Aorta (tissue), 5 donors: ENCODE measurements at places on chromosomes 4 and X.

DNA sequence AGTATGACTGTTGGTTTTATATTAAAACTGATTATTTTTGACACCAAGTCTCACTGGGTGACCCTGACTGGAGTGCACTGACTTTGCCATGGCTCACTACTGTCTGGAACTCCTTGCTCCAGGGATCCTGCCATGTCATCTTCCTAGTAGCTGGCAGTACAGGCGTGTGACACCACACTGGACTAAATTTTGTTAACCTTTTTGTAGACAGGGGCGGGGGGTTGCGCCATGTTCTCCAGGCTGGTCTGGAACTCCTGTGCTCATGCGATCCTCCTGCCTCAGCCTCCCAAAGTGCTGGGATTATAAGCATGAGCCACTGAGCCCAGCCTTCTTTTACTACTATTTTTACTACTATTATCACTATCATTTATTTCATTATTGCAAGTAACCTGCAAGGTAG, 8.9 kb downstream of the XAGE1A start:
- no peak for DNase-seq

GRCh38 chrX:67436867-67437266, 107.0 kb upstream of the AR start:
- DNase-seq: no peak

GRCh38 chr4:118740869-118741268, 55.7 kb downstream of the METTL14 start:
- no peak for DNase-seq

- DNase-seq: no peak
Measured at GRCh38 chr4:40600850-40601249, 28.8 kb downstream of the RBM47 start.

DNA sequence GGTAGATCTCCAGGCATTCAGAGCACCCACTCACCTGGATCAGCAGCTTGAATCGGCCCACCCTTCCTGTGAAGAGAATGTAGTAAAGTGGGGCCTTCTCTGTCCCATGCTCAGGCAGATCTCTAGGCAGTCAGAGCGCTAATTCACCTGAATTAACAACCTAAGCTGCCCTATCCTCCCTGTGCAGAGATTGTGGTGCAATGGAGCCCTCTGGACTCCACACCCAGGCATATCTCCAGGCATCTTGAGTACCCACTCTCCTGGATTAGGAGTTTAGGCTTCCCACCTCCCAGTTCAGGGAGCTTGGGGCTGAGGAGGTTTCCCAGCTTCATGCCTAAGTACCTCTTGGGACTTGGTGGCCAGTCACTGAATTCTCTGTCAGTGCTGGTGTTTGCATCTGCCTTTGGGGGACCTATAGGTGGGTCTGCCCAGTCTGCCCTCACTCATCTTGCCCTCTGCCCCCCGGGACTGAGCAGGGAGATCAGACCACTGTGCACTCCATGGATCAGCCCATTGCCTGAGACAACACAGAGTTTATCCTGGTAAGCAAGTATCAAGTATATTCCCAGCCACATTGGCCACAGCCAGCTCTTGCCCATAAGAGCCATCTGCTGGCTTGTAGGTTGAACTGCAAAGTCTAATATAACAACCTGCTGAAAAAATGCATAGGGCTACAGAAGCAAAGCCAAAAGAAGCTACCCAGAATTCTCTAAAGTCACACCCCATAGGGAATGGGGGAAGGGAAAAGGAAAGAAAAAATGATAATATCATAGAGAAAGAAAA, 372.9 kb downstream of the KLHL13 start:
- DNase-seq: no peak

DNA sequence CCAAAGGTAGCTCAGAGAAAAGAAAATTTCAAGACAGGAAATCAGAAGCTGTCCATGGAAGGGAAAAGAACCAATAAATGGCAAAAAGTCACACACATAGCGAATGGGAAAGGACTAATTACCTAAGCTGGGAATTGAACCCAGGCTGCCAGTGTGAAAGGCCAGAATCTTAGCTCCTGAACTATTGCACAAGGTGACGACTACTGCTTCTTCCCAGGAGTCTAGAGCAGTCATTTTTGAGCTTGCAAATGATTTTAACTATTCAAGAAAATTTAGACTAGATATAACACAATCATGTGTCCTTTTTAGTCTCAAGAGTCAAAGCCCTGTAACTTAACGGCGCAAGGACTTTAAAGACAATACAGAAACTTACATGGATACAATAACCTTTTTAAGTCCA, 34.1 kb upstream of the ZNF81 start:
- no peak for DNase-seq
